Anterior cingulate cortex (tissue), 58 donors: ENCODE measurements at places on chromosomes 7 and 10.
A peak's percentile ranks its signal among the peaks of the same experiment; 100 is the strongest.

GRCh38 chr7:12244129-12244528, 33.0 kb downstream of the TMEM106B start:
- no peak for DNase-seq

DNA sequence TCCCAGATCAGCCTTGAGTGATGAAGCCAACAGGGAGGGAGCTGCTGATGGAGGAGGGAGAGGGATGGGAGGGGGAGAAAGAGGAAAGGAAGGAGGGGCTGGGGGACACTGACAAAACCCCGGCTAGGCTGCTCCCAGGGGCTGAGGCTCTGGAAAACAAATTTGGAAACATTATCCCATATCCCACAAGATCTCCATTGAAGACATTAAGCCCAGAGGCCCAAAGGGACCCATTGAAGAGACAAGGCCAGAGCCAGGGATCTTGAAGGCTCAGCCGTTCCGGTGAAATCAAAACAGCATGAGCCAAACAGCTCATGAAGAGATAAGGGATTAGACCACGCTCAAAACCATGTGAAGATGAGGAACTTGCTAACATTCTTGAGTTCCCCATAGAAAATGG, 184.3 kb upstream of the ITGB1 start:
- DNase-seq = no peak

GRCh38 chr7:108294595-108294994, 161.6 kb downstream of the NRCAM start:
- no peak for DNase-seq

GRCh38 chr7:3197567-3198213, 103.4 kb upstream of the SDK1 start:
- no peak for DNase-seq

DNA sequence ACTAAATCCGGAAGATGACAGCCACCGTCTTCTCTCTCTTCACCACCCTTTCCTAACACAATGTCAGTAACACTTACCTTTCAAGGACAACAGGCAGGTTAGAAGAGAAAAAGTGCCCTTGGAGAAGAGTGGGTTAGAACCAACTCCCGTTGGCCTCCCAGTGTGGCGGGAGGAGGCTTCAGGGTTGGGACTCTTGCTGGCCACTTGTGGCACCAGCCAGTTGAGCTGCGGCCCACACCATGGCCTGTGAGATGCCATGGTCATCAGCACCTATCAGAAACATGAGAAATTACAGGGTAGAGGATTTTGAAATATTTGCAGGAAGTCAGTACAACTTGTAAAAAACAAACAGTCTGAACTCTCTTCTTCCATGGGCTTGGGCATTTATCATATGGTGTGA, 93.8 kb downstream of the MKI67 start:
- DNase-seq = no peak

DNA sequence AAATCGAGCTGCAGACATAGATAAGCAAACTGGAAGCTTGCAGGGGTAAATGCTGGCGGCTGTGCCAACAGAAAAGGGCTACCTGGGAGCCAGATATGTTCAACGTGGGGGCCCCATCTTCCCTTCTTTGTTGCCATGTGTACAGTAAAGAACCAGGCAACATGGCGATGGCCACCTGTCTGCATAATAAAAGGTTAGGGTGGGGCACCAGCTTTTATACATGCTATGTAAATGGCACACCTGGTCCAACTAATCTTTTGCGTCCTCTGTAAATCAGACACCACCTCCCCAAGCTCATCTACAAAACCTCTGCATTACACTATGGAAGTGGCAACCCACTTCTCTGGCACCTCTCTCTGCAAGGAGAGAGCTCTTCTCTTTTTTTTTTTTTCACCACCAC, 13.9 kb downstream of the BUD31 start:
- DNase-seq = no peak

DNA sequence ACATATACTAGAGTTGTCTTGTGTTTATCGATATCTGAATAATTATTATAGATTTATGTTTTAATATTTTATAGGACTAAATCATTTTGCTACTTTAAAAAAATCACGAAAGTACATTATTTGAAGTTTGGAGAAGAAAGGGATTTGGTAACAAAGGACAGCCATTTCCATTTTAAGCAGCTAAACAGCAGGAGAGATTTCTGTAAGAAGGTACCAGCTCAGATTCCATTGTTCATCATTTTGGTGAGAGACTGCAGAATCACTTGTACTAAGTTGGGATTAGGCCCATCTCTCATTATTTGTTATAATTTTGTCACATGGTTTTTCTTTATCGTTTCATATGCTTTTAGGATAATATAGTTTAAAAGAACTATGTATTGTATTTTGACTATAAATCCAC, 46.7 kb downstream of the PALS2 start:
- DNase-seq = no peak

DNA sequence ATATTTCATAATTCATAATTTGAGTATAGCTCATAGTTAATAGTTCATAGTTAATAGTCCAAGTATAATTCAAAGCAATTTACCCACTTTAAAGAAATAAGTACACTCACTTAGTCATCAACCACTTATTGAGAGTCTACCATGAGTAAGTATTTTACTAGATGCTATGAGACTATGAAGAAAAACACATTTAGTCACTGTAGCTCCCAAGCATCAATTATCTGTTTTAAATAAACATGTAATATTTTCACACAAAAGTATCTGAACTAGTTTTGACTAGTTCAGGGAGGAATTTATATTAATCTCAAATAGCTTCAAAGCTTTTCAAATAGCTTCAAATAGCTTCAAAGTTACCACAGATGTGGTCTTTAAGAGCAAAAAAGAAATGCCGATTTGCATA, 119.2 kb downstream of the ANK3 start:
- no peak for DNase-seq

- no peak for DNase-seq
These were observed 1.4 kb downstream of the TMEM130 start for GRCh38 chr7:98868450-98868849.

- DNase-seq = no peak
These were observed 719.5 kb downstream of the XPNPEP1 start for GRCh38 chr10:109203646-109204353.

DNA sequence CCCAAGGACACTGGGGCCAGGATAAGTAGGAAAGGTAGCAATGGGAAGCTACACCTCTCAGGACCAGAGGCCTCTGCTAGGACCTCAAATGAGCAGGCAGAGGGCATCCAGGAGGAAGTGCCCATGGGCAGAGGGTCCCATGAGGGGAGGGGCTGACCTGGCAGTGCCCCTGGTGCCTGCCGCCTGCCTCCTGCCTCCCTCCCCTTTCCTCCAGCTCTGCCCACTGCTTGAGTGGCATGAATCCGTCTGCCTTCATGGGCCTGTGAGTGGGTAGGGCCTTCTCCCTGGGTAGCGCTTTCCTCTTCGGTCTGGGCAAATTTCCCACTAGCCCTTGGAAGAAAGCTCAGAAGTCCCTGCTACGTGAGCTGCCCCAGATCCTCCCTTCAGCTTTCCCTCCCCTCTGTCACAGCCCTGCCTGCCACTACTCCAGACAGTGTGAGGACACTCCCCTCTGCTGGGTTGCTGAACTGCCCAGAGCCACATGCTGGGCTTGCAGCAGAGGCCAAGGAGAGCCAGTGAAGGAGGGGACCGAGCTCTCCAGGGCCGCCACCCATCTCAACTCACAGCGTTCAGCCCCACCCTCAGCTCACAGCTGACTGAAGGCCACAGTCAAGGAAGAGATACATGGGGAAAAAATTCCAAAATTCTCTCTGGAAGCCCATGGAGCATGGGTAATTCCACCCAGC, 141.4 kb downstream of the ARHGAP22 start:
- DNase-seq = no peak

- no peak for DNase-seq
These were observed 169.5 kb downstream of the SNX13 start for GRCh38 chr7:17770710-17771375.

DNA sequence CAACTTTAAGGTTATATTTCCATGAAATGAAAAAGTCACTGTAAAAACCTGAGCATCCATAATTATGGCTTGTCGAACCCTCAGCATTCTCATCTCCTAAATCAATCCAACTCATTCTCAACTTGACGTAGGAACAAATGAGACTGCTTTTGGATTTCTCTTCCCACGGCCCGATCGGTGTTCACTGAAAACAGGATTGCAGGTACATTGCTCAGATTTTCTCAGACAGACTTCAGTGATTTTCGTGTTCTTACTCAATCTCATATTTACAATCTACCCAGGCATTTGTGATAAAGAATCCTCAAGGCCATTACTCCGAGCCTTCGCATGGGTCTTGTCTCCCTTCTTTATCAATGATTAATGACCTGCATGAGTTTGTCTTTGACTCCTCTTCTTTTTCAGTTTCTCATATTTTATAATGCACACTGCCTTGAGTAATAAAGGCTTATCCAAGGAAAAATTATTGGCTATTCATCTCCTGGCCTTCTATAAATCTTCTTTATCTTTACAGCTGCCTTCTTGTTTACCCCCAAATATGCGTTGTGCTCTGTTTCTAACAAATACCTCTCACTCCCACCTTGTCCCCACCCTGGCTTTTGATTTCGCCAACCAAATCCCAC, 90.4 kb upstream of the MYO3A start:
- no peak for DNase-seq

GRCh38 chr10:119588071-119588470, 8.7 kb downstream of the TIAL1 start:
- no peak for DNase-seq

DNA sequence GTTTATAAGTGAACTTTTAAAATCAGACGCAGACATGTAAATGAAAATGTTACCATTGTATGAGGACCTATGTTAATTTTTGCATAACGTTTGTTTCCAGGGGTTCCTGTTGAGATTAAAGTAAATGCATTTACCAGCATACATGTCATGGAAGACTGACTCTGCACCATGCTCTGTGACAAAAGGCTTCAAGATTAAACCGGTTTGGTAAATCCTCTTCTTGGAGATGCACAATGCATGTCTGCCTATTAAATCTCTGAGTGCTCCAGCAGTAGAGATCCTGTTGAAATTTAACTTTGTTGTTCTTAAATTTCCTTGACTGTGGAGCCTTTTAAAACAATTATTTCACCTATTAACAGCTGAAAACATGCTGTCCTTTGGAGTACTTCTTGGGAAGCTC, 36.5 kb upstream of the JAZF1 start:
- DNase-seq = no peak

DNA sequence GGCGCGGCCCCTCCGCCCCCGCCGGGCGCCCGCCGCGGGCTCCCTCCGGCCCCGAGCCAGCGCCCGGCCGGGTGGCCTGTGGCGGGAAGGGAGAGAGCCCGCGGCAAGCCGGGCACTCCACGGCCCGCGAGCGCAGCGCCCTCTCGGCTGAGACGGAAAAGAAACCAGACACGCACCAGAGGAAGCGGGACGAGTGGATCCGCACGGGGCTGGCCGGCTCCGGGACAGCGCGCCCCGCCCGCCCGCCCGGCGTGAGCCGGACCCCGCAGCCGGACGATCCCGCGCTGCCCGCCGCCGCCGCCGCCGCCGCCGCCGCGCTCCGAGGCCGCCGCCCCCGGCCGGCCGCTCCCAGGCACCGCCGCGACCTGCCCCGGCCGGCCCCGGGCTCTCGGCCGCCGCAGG, 300 bp downstream of the ARHGAP21 start:
- no peak for DNase-seq

DNA sequence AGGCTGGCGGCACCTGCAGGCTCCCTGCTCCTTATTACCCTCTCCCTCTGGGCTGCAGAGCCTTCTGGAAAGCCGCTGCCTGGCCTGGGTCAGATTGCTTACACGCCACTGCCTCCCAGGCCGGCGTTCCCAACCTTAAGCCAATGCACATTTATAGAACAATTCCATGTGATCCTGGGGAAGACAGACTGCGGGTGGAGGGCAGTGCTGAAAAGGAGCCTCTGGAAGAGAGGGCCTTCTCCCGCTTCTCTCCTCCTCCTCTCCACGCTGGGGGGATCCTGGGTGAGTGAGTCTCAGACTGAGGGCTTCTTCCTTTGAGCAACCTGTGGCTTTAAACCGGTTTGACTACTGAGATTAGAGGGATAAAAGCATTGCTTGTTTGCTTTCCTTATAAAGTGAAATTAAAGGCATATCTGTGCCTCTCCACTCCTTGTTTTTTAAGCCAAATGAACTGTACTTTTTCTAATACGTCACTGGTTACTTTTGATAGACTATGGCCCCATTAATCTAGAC, 5.5 kb downstream of the TACC2 start:
- DNase-seq = peak; percentile 14

GRCh38 chr7:15158141-15158810, 255.7 kb upstream of the DGKB start:
- DNase-seq = no peak

- DNase-seq = no peak
These were observed 1.7 kb downstream of the EGFR start for GRCh38 chr7:55020466-55020871.

- DNase-seq = no peak
These were observed 74.9 kb downstream of the EGFR start for GRCh38 chr7:55093674-55094073.

DNA sequence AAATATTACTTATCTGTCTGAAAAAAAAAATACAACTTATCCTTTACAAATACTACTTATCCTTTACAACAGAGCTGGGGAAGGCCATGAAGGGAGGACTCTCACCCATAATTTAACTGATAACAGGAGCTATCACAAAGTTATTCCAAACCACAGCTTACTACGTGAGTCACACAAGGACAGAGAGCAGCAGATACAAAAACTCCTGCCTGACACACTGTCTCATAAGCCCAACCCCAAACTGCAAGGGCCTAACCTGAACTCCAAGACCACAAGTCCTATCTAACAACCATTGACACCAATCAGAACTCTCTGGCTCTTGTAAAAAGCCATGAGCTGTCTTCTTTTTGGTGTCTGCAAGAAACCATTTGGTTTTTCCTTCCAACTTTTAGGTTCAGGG, 28.5 kb upstream of the CXCL12 start:
- no peak for DNase-seq

GRCh38 chr10:132711613-132712121, 74.3 kb downstream of the NKX6-2 start:
- DNase-seq = no peak

GRCh38 chr7:145718129-145718528, 398.5 kb upstream of the CNTNAP2 start:
- no peak for DNase-seq

DNA sequence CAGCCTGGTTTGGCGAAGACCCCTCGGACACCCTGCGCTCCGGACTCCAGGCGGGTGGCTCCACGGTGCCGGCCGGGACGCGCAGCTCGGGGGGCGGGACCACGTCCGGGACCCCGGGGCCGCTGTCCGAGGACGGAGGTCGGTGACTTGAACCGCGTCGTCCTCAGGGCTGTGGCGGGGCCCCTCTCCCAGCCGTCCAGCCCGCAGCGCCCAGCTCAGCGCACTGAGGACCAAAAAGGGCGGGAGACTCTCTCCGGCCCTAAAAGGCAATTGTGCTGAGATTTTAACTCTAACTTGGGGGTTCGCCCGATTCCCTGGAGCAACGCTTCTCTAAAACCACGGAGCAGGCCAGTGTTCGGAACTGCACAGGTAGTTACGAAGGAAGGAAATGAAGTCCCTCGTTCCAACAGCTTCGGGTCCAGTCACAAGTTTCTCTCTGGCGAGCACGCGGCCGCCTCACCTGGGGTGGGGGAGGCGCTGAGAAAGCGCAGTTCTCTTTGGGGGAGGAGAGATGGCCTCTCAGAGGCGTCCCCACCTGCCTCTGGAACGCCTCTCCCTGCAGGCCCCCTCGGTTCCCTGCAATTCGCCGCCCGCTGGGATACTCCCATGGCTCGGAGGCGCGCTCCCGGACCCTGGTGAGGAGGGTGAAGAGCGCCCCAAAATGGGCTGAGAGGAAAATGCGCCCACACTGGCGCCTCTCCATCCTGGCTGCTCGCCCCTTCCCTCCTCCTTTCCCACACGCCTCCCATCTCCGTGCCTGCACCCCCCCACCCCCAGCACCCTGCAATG, 352.7 kb downstream of the DNAJB6 start:
- peak; percentile 31 for DNase-seq

- DNase-seq = no peak
These were observed 165.8 kb upstream of the PRSS1 start for GRCh38 chr7:142583446-142583845.

- DNase-seq = no peak
These were observed 114.6 kb upstream of the LRRTM3 start for GRCh38 chr10:66811211-66811610.
